ENCODE measurements at places on chromosomes 12 and 14. TPM values are rescaled to one million over a fixed set of nuclear protein-coding genes. Genes with fewer than 3 reads are reported as not detected.

DNA sequence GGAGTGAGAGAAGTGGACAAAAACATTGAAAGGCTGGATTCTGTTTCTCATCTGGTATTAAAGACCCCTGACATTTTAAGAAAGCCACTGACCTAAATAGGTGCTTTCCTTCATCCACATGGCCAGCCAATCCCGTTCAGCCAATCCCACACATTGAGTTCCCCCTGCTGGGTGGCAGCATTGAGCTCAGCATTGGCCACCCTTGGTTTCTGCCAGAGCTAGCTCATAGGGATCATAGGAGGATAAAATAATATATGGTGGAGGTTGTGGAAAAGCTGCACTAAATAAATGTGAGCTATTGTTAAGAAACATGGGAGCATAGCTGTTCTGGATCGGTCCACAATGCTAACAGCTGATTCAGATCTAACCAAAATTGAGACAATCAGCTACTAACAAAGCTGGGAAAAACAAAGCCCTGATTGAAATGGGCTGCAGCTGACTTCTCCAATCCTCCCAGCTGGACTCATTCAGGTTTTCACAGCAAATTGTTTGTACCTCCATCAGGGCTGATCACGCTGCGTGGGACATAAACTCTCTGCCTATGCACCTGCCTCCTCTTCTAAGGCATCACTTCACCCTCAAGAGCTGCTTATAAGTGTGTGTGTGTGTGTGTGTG lies 256.5 kb downstream of the EMP1 start:
- H3K27ac ChIP-seq: no peak overlapping the region
- no peaks in the 10 kb centered on the region for H3K4me1 ChIP-seq
- H3K27me3 ChIP-seq: peaks cover 2% of the 10 kb centered on the region

GRCh38 chr12:66612090-66612775 lies 66.6 kb downstream of the GRIP1 start:
- H3K27ac ChIP-seq: no peak overlapping the region
- DNase-seq: no peak
- H3K27me3 ChIP-seq: peaks cover 1% of the 10 kb centered on the region
- no peak overlapping the region for H3K4me3 ChIP-seq
- H3K36me3 ChIP-seq: no peaks in the 10 kb centered on the region

The KRT83 gene
- not detected for total RNA-seq

The SERPINA9 gene
- not detected for total RNA-seq

DNA sequence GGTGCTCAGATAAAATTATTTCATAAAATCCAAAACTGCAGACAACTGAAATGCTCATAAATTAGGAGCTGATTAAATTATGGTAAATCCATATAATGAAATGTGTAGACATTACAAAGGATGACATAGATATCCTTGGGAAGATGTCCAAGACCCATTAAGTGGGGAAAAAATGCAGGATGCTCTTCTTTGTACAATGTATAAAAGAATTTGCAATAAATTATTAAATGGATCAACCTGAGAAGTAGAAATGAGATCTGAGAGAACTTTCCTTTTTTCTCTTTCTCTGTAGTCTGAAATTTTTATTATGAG lies 336.4 kb upstream of the E2F7 start:
- no peak for DNase-seq
- no peak overlapping the region for H3K4me3 ChIP-seq
- no peak overlapping the region for H3K27ac ChIP-seq

GRCh38 chr12:57829025-57829777 lies 10.7 kb upstream of the AVIL start:
- peaks cover 38% of the 10 kb centered on the region for H3K4me1 ChIP-seq
- H3K27me3 ChIP-seq: no peaks in the 10 kb centered on the region
- no peak overlapping the region for H3K27ac ChIP-seq

DNA sequence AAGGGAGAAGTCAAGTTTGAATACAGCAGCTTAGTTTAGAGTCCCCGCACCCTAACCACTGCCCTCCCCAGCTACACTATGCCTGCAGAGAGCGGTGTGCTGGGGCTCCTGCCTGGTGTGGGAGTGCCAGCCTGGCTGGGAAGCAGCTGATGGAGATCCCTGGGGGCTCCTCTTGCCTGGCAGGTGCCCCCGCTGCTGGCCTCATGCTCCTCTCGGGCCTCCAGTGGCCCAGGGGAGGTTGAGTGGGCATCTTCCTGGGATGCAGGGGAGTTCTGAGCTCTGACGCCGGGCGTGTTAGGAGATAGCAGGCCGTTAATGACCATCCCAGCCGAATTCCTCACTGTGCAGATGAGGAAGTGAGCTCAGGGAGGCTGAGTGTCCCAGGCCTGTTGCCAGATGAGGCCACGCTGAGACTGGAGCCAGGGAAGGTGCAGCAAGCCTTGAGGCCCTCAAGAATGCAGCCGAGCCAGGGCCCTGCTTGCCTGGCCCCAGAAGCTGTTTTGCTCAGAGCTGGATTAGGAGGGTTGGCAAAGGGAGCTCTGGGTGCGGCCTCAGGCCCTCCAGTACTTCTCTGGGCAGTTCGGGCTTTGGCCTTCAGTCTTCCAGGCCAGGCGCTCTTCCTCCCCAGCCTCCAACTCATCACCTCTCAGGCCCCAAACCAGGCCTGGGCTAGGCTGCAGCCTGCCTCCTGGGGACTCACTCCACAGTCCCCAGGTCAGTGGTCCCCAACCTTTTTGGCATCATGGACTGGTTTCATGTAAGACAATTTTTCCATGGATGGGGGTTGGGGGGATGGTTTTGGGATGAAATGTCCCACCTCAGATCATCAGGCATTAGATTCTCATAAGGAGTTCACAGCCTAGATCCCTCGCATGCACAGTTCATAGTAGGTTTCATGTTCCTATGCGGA lies 6.6 kb upstream of the CYP46A1 start:
- H3K27ac ChIP-seq: no peak overlapping the region
- H3K4me1 ChIP-seq: peaks cover 25% of the 10 kb centered on the region
- no peak overlapping the region for H3K4me3 ChIP-seq
- H3K36me3 ChIP-seq: peaks cover 4% of the 10 kb centered on the region
- peaks cover 3% of the 10 kb centered on the region for H3K27me3 ChIP-seq

The SLC5A8 gene
- total RNA-seq: not detected

- H3K36me3 ChIP-seq: no peaks in the 10 kb centered on the region
- no peak overlapping the region for H3K27ac ChIP-seq
- H3K27me3 ChIP-seq: peaks cover 19% of the 10 kb centered on the region
- DNase-seq: no peak
- no peak overlapping the region for H3K4me3 ChIP-seq
- H3K4me1 ChIP-seq: no peaks in the 10 kb centered on the region
Measured at GRCh38 chr14:103304706-103305105, 29.3 kb upstream of the EIF5 start.

DNA sequence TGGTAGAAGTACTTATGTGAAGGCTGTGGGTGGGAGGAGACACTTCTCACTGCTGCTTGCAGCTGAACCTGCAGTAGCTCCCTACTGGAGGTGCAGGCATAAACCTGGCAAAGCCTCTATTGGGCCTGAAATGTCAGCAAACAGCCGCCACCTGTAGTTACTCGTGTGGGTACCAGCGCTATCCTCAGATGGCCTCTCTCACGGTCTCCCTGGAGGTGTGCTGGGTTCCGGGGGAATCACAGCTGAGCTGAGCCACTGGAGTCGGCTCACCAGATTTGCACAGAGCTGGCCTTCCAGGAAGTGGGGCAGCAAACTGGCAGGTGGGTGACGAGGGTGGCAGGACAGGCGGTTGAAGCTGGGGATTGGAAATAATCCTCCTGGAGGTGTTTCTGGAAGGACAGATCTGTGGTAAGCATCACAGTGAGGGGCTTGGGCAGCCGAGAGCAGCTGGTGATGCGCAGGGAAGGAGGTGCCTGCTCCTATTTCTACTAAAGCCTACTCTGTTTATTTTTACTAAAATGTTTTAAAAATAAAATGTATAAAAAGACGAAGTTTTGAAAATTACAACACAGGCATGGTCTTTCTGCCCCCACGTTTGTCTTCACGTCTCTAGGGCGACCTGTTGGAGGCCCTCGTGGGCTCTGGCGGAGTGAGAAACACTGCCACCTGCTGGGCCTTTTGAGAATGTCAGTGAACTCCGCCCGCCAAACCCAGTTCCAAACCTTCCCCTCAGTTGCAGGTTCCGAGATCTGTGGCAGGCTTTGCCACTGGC lies 67.8 kb upstream of the PLEKHG3 start:
- peaks cover 5% of the 10 kb centered on the region for H3K4me1 ChIP-seq
- H3K4me3 ChIP-seq: no peak overlapping the region
- H3K27me3 ChIP-seq: peaks cover 13% of the 10 kb centered on the region
- no peaks in the 10 kb centered on the region for H3K36me3 ChIP-seq

GRCh38 chr14:20934148-20934762 lies 21.0 kb upstream of the RNASE2 start:
- no peaks in the 10 kb centered on the region for H3K36me3 ChIP-seq
- DNase-seq: peak; percentile 27
- H3K4me1 ChIP-seq: no peaks in the 10 kb centered on the region
- peaks cover 16% of the 10 kb centered on the region for H3K27me3 ChIP-seq

All from activated CD4-positive, alpha-beta memory T cell treated with anti-CD3 and anti-CD28 coated beads, Interleukin-2, amount 10 ng/mL, durations not matched to agents 7 days and 5 days (primary cell).